ENCODE measurements at places on chromosomes 5 and 9. TPM values are rescaled to one million over a fixed set of nuclear protein-coding genes. Genes with fewer than 3 reads are reported as not detected.

HTR4 gene
- not detected for total RNA-seq

FBLL1 gene
- 7.5 TPM for total RNA-seq

PAEP gene
- total RNA-seq, result not detected

PCDHA10 gene
- 0.33 TPM for total RNA-seq

SLC36A3 gene
- total RNA-seq, result not detected

KCNN2 gene
- not detected for total RNA-seq

CAMK2A gene
- 0.51 TPM for total RNA-seq

SPTLC1 gene
- 58.8 TPM for total RNA-seq

ESM1 gene
- not detected for total RNA-seq

C6 gene
- 0.13 TPM for total RNA-seq

BARHL1 gene
- total RNA-seq, result not detected

IL13 gene
- total RNA-seq, result not detected

LOX gene
- total RNA-seq, result 0.62 TPM

EGFLAM gene
- total RNA-seq, result 14.8 TPM

TAF11L5 gene
- total RNA-seq, result not detected

TRAF1 gene
- 4.7 TPM for total RNA-seq

NKD2 gene
- 12.3 TPM for total RNA-seq

Data from Panc1 (cell line).